CD4-positive, alpha-beta T cell treated with Interleukin-15 for 4 hours (primary cell): ENCODE measurements at places on chromosomes 4 and X.

GRCh38 chr4:15043226-15043625 lies 40.9 kb downstream of the CPEB2 start:
- DNase-seq: no peak

DNA sequence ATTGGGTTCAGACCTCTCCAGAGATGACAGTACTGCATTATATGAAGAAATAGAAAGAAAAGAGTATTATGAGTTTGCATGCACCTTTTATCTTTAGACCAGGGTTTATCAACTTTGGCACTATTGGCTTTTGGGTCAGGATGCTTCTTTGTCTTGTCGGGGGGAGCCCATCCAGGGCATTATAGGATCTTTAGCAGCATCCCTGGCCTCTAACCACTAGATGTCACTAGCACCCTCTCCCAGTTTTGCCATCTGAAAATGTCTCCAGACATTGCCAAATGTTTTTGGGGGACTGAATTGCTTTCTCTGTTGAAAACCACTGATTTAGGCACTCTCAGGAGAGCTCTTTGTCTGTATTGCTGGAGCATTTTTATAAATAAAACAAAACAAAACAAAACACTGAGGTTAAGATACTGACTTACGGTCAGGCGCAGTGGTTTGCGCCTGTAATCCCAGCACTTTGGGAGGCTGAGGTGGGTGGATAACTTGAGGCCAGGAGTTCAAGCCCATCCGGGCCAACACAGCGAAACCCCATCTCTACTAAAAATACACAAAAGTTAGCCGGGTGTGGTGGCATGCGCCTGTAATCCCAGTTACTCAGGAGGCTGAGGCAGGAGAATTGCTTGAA lies 23.6 kb downstream of the CA5B start:
- peak; percentile 39 for DNase-seq

DNA sequence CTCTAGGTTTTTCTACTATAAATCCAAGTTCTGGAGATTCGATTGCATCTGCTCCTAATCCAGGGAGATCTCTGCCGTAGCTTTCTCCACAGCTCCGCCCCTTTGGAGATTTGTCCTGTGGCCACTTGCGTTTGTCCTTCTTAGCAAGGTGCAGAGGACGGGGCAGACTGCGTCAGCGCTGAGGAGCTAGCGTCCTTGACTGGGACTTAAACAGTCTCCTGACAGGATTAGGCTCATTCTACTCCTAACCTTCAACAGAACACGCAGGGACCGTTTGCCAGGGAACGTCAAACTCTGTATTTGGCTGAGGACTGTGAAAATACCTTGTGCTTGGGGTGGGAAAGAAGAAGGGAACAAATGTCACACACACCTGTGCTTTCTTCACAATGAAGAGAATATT lies 38.6 kb downstream of the SORBS2 start:
- no peak for DNase-seq

- DNase-seq: no peak
These were observed 9.1 kb downstream of the QDPR start for GRCh38 chr4:17502756-17503155.
